Activated naive CD8-positive, alpha-beta T cell treated with anti-CD3 and anti-CD28 coated beads for 36 hours (primary cell): ENCODE measurements at places on chromosomes 3 and 15. TPM values are rescaled to one million over a fixed set of nuclear protein-coding genes. Genes with fewer than 3 reads are reported as not detected.

The SLC7A14 gene
- not detected for total RNA-seq

The FGF7 gene
- total RNA-seq, result not detected

The TERC gene
- 16.0 TPM for total RNA-seq

The ERC2 gene
- total RNA-seq, result not detected

The SLC2A2 gene
- not detected for total RNA-seq

The SERINC4 gene
- total RNA-seq, result 0.14 TPM

The FANCD2OS gene
- not detected for total RNA-seq

The TMEM212 gene
- total RNA-seq, result not detected

The SLC51A gene
- total RNA-seq, result not detected

The FBLN2 gene
- total RNA-seq, result 1.9 TPM

The DUT gene
- 574 TPM for total RNA-seq

The POLQ gene
- 20.7 TPM for total RNA-seq

The CADM2 gene
- total RNA-seq, result 0.21 TPM

The ALDH1L1 gene
- not detected for total RNA-seq

The SAMD7 gene
- not detected for total RNA-seq

The THSD4 gene
- not detected for total RNA-seq
